ENCODE measurements at places on chromosomes 1 and 21. TPM values are rescaled to one million over a fixed set of nuclear protein-coding genes. Genes with fewer than 3 reads are reported as not detected.

- DNase-seq = no peak
Measured at GRCh38 chr1:53688381-53689102, 50.4 kb downstream of the GLIS1 start.

DNA sequence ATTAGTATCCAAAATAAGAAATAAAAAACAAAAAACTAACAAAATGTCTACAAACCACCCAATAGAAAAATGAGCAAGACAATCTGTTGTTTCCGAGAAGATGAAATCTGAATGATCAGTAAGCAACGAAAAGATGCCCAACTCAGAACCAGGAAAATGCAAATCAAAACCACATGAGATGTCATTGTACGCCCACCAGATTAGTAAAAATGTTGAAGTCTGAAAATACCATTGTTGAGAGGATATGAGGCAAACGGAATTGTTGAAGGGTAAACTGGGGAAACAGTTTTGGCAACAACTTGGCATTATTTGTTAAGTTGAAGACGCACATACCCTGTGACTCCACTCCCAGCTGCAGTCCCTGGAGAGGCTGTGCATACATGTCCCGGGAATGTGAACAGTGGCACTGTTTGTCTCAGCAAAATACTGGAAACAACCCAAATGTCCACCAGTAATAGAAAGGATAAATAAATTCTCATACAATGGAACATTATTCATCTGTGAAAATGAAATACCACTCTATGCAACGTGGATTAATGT lies 10.6 kb downstream of the ZBTB17 start:
- no peak for DNase-seq

DNA sequence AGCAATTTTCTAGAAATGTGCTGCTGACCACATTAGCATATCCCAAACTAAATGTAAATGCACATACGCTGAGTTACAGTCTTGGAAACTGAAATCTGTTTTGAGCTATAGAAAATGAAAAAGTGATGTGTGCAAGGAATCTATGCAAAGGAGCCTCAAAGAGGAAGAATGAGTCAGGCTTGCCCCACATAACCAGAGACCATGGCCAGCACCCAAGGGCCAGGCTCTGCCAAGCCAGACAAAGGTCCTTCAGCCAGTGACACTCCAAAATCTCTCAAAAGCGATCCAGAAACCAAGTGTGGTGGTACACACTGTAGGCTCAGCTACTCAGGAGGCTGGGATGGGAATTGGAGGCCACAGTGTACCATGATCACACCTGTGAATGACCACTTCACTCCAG lies 195.2 kb downstream of the TOMM20 start:
- DNase-seq = peak; percentile 37

- DNase-seq = no peak
Measured at GRCh38 chr1:166165661-166166328, 1.0 kb downstream of the FAM78B start.

- no peak for DNase-seq
Measured at GRCh38 chr1:53259932-53260331, 21.6 kb upstream of the MAGOH start.

GRCh38 chr1:19651141-19651737 lies 7.1 kb downstream of the NBL1 start:
- DNase-seq = no peak

LORICRIN gene
- total RNA-seq = not detected

DNA sequence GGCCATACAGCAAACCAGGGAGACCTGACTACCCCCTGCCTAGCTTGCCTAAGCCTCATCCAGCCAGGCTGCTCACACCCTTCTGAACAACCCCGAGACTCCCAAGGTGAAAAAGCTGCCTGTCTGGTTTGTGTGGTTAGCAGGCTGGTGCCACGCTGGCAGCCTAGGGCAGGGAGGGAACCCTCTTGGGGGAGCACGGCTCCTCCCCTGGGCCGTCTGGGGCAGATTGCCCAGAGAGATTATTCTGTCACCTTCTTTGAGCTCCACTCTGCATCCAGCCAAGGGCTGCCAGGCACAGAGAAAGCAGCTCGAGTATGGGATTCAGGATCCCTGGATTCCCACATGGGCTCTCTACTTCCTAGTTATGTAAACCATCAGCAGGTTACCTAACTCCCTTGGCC lies 27.5 kb upstream of the TCEA3 start:
- DNase-seq = no peak

GBP1 gene
- total RNA-seq = 0.07 TPM

DNA sequence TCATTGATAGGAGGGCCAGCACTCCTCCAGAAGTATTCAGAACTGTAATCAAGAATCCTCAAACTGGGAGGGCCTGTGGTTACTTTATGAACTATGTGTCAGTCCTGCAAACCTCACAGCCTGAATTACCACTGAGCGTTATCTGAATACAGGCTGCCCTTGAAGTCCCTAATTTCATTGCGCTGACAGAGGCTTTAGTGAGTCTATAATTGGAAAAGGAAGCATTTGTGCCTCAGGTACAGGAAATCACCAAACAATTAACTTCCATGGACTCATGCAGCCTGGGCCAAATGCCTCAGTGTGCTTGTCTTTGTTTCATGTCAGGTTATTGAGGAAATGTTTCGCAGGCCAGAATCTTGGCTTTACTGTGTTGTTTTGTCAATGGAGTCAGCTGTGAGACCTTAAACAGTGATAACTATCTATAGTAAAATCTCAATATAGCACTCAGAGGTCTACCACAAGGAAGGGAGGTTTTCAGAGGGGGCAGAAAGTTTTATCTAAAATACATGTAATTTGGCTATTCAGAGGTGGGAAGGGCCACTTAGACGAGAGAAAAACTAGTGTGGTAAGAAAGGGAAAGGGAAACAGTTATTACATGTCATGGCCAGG lies 32.9 kb upstream of the DOCK7 start:
- DNase-seq = no peak

GRCh38 chr1:45617618-45618017 lies 6.2 kb downstream of the CCDC17 start:
- DNase-seq = no peak

FOXO6 gene
- total RNA-seq = not detected

EBNA1BP2 gene
- total RNA-seq = 181 TPM

- no peak for DNase-seq
Measured at GRCh38 chr1:8367571-8368194, 49.8 kb downstream of the SLC45A1 start.

IL23R gene
- total RNA-seq = not detected
